ENCODE measurements at places on chromosomes 4 and X.
A peak's percentile ranks its signal among the peaks of the same experiment; 100 is the strongest.

- no peak for DNase-seq
These were observed 113.0 kb upstream of the PRDX4 start for GRCh38 chrX:23554304-23554703.

- no peak for DNase-seq
These were observed 37.1 kb upstream of the ELF2 start for GRCh38 chr4:139214039-139214534.

- no peak for DNase-seq
These were observed 232.5 kb upstream of the POF1B start for GRCh38 chrX:85611926-85612325.

DNA sequence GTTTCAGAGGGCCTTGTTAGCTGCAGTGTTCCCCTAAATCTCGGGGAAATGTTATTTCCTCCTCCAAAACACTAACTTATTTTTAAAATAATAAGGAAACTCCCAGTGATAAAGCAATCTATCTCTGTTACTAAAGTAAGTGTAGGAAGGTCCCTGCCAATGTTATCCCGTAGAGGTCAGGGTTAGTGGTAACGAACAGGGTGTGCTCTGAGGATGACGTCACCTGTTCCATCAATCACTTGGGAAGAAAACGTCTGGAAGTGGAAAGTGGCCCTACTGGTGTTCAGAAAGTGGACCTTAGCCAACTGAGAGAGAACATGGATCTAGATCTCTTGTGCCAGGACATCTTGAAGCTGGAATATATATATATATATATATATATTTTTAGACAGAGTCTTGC lies 249.5 kb downstream of the BCOR start:
- DNase-seq = no peak

DNA sequence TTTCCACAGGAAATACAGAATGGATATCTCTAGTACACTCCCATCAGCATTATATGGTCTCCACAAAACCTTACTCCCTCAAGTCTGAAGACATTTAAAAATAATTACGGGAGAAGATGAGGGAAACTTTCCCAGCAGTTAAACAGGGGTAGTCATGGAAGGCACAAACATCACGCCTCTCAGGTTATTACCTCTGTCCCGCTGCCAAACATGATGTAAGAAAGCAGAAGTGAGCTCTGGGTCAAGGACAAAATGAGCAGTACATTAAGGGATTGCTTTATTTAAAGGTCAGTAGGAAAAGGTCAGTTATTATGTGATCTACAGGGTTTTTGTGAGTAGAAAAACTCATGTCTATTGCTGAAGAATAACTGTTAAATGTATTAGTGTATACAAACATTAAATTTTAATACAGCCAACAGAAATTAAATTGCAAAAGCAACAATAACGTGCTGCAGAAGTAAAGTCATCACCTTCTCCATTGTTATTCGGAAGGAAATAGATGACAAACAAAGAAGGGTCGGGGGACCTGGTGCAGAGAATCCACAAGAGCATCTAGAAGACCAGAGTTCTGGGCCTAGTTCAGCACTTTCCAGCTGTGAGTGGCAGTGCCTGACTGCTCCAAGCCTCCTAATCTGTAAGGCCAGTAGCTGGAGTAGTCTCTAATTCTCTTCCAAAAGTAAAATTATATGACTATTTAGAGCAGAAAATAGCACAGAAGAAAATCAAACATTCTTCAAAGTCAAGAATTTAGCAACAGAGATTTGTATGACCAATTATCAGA lies 171.2 kb downstream of the PPP3CA start:
- DNase-seq = no peak

DNA sequence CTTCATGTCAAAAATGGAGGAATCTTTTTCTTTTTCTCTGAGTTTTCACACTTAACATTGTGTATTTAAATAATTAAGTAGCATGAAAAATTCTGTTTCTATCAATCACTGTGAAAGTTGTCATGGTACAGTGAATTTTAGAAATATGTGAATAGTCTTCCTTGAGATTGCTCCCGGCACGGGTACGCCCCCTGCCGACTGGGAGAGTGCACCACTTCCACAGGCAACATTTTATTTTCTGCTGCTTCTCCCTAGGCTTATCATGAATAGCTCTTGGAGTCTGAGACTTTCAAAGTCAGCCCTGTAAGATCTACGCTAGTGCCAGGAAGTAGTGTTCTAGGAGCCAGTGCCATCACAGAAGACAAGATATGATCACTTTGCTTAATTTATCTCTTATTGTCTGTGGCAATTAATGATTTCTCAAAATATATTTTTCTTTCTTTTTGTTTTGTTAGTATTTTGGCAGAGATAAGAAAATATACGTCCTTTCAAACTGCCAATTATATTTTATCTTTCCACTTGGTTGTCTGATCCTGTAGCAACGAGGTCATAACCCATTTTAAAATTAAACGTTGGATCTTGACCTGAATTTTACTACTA lies 763.8 kb upstream of the AADAT start:
- DNase-seq = peak; percentile 23

DNA sequence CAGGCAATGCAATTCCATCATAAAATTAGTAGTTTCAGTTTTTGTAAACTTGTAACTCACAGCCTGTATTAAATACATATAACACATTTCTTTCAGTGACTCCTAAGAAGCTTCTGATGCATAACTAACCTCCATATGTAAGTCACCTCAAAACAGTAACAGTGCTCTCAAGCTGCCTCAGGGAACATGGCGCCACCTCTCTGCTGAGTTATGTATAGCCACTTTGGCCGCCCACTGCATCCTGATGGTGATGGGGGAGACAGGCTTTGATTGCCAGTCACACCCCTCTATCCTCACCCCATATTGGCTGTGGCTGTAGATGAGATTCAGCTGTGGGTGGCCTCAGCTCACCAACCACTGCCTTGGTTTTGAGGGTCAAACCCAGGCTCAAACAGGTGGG lies 54.3 kb downstream of the LRBA start:
- no peak for DNase-seq

GRCh38 chr4:173012608-173013007 lies 156.0 kb upstream of the GALNT7 start:
- DNase-seq = no peak

DNA sequence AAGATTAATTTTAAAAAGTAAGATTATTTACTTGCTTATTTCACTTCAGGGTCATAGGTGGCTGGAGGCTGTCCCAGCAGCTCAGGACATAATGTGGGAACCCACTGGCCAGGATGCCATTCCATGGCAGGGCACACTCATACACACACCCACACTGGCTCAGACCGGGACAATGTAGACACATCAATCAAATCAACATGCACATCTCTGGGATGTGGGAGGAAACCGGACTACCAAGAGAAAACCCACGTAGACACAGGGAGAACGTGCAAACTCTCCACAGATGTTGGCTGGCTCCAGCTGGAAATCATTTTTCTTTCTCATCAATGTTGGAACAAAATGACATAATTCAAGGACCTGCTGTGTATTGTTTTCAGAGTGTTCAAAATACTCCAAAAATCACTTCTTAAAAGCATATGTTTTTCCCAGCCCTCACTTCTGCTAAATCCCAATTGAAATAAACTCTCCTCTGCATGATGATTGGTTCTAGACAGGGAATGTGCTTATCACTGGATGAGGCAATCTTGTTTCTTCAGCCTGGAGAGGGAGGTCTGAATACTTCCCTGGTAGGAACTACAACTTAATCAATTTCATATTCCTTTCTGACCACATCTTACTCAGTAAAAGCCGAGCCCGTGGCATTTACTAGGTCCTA lies 18.6 kb upstream of the CPE start:
- no peak for DNase-seq

GRCh38 chr4:8200302-8200975 lies 1.3 kb downstream of the SH3TC1 start:
- DNase-seq = no peak

- DNase-seq = no peak
These were observed 159.6 kb downstream of the SOWAHB start for GRCh38 chr4:76738086-76738931.

DNA sequence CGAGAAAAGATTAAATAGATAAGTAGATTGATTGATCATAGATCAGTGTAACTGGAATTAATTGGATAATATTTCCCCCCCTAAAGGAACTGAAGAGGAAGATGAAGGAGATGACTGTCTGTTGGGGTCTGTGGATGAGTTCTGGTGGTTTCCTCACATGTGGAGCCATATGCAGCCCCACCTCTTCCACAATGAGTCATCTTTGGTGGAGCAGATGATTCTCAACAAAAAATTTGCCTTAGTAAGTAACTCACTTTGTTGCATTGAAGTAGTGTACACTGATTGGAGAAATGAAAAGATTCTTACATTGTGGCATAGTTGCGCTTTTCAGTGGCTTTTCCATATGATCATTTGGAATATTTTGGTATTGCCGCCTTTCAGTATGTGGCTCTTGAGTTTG lies 80.4 kb downstream of the NDST3 start:
- no peak for DNase-seq

GRCh38 chr4:4985844-4986243 lies 33.4 kb downstream of the CYTL1 start:
- DNase-seq = no peak

- no peak for DNase-seq
These were observed 34.6 kb downstream of the LIMCH1 start for GRCh38 chr4:41572516-41572915.

DNA sequence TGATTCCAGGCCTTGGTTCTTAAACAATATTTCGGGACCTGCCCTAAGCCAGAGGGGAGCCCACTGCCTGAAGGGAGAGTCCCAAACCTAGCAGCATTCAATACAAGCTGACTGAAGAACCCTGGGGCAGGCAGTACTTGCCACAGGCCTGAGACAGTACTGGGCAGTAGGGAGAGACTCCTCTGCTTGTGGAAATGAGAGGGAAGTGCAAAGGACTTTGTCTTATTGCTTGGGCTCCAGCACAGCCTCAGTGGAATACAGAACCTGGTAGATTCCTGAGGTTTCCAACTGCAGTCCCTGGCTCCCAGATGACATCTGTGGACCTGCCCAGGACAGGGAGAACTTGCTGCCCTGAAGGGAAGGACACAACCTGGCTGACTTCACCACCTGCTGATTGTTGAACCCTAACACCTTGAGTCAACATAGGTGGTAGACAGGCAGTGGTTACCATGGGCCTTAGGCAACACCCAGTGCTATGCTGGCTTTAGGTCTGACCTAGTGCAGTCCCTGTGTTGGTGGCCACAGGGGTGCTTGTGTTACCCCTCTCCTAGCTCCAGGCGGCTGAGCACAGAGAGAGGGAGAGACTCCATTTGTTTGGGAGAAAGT lies 20.3 kb upstream of the ABCG2 start:
- DNase-seq = no peak

DNA sequence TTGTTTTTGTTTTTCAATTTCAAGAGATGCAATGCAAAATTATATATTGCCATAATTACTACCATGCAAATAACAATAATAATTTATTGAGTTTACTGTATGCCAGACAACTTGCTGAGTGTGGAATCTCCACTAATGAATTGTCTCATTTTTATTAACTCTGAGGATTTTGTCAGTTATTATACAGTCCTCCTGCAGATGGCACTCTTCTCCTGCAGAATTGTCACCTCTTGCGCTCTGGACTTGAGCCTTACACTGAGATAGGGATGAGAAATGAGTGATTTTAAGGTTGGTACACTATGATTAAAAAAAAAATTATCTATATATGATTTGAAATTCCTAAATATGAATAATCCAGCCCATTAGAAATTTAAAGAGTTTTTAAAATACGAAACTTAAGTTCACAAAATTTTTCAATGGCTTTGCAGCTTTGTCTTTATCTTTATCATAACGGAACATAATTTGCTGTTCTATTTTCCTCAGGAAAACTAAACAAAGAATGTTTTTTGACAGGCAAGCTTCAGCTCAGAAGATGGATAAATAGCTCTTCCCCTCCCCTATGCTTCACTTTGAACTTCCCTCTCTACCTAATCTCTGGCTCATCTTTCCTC lies 12.7 kb upstream of the PAQR3 start:
- no peak for DNase-seq

DNA sequence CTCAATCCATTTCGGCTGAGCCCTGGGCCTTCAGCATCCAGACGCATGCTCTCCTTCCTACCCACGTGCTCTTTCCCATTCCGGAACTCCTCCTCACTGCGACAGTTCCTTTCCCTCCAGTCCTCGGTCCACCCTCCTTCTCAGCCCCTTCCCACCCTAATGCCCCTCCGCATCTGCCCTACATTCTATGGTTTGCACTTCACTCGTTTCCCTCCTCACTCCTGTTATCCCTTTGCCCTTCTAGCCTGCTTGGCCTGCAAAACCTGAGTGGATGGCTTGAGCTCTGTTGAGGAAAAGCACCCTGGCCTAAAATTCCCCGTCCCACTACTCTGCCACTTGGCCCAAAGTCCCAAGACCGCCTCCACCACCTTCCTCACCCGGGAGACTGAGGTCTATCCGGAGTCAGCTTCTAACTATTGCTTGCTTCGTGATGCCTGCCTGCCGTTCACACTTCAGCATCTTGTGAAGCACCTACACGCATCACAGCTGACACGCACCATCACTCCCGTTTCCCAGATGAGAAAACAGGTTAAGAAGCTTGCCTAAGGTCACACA lies 38.6 kb downstream of the MAP7D3 start:
- no peak for DNase-seq

- DNase-seq = no peak
These were observed 41.2 kb downstream of the LONRF3 start for GRCh38 chrX:119015407-119016237.

- peak; percentile 39 for DNase-seq
These were observed 22.8 kb upstream of the CENPVL3 start for GRCh38 chrX:51641421-51642021.

DNA sequence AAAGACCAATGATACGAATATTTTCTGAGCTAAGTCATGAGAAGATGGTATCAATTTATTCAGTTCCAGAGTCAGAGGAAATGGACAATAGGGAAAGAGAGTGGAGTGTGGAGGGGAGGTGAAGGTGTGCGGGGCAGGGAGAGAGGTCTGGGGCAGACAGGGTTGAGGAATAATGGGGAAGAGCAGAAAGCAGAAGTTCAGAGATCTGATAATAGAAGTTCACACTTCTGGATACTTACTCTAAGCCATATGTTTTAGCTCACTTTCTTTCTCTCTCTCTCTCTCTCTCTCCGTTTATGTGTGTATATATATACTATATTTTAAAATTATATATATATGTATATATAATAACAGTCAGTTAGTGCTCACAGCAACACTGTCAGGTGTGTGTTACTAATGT lies 40.4 kb downstream of the FOXR2 start:
- DNase-seq = no peak

- no peak for DNase-seq
These were observed 105.1 kb upstream of the SMIM31 start for GRCh38 chr4:164648849-164649212.

DNA sequence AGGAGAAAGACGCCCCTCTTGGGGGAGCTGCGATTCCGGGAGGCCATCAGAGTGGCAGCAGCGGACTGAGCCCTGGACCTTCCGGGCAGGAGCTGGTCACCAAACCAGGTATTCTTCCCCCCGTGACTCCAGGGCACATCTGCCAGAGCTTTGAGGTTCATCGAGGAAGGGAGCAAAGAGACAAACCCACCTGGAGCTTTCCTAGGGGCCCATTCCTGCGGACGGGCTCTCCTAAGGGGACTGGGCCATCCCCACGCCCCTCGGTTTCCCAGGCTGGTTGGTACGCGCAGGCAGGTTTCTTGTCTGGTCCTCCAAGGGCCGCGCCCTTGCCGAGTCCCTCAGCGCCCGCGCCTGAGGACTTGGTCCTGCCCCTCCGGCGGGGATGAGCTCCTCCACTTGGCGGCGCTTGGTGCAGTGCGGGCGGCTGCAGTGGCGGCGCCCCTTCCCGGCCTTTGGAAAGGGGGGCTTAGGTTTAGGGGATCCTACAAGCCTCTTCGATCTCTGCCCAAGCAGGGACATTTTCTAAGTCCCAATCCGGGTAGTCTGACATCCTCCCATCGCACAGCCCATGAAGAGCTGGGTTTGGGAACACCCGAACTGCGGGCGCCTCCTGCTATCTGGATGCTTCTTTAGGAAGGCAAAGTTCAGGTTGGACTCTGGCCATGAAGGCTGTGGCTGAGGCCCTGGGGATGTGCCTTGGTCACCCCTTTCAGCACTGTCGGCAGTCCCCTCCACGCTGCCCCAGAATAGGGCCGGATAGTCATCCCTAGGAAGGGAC lies 538 bp downstream of the STBD1 start:
- peak; percentile 40 for DNase-seq
